Epithelial cell of alveolus of lung (primary cell): ENCODE measurements at places on chromosomes 6 and 20. TPM values are rescaled to one million over a fixed set of nuclear protein-coding genes. Genes with fewer than 3 reads are reported as not detected.

MYCT1 gene
- total RNA-seq = 0.48 and 1.4 TPM in 2 replicates

EFCAB8 gene
- under 0.01 TPM in 1 of 2 replicates, not detected in the other for total RNA-seq

POU5F1 gene
- total RNA-seq = not detected in 2 replicates

PACSIN1 gene
- total RNA-seq = not detected in 2 replicates

CDH26 gene
- total RNA-seq = not detected in 2 replicates

RRAGD gene
- total RNA-seq = 0.16 and 3.2 TPM in 2 replicates

MLN gene
- total RNA-seq = not detected in 2 replicates

LY6G5B gene
- 0.91 and 2.1 TPM in 2 replicates for total RNA-seq

MCCD1 gene
- total RNA-seq = not detected in 2 replicates

PRPH2 gene
- 2.5 and 4.4 TPM in 2 replicates for total RNA-seq

TNFRSF6B gene
- total RNA-seq = 3.6 and 144 TPM in 2 replicates

DEFB132 gene
- not detected in 2 replicates for total RNA-seq

GJA10 gene
- total RNA-seq = 0.13 TPM in 1 of 2 replicates, not detected in the other
